Amygdala (tissue), 56 donors: ENCODE measurements at places on chromosomes 6 and 20.

DNA sequence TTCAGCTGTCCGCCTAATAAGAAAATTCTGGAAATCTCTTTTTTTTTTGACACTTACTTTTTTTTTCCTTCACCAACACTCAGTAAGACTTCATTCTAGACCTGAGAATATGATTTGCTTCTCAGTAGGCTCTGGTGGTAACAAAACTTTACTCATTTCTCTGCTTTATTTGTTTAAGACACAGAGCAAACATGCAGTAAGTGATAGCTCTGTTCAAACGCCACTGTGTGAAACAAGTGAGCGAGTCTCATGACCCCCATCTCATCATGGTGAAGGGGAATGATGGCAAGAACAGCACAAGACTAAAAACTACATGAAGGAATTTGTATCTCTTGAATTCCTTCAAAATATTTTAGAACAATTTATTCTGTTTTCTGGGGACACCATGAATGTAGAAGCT, 541.6 kb upstream of the POU3F2 start:
- DNase-seq = no peak

DNA sequence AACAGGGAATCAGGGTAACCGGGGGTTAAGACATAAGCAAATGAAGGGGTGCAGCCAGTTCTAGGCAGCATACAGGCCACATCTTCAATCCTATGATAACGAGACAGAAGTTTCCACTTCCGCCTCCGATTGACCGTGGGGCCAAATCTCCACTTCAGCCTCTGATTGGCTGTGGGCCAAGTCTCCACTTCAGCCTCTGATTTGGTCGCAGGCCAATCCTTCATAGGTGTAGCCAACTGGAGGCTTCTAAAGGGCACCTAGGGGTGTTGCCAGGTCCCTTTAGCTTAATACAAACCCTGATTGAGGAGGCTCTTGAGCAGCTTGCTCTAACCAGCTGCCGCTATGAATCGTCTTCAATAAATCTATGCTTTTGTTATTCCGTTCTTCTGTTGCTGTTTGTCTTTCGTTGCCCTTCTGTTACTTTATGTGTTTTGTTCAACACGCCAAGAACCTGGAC, 2.1 kb upstream of the ERGIC3 start:
- DNase-seq = no peak

DNA sequence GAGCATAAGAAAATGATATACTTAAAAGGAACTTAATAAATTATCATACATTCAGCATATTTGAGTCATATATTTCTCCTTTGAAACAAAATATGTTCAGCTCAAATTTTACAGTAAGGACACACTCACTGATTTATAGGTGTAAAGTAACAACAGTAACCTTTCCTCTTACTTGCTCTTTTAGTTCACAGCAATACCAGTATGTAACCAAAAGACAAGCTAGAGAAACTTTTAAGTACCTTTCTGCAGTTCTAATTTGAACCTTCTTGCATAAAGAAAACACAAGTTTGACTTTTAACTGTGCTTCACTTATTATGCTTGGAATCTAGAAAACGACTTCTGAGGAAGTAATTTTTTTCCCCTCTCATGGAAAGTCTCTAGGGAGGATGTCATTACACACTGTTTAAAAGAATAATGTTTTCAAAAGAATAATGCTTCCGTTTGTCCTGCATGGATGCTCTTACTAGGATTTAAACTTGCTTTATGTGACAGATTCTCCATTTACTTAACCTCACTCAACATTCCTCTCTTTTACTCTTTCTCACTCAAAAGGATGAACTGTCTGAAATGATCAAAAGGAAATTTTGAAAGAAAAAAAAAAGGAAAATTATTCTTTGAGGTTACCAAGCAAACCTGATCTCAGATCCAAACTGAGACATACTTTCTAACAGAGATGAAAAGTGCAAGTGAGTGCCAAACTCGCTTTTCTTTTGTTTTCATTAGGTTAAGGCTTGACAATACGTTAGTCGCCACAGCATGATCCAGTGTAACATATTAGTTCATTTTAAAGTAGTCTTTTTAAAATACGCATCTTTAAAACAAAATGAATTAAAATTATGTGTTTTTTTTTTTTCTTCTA, 22.4 kb upstream of the CALHM6 start:
- no peak for DNase-seq

- DNase-seq = no peak
Measured at GRCh38 chr6:139927742-139928305, 553.4 kb upstream of the CITED2 start.

GRCh38 chr6:118876814-118877213, 17.1 kb upstream of the ASF1A start:
- DNase-seq = no peak

- DNase-seq = no peak
Measured at GRCh38 chr6:64477391-64477790, 841.8 kb downstream of the PHF3 start.

- DNase-seq = no peak
Measured at GRCh38 chr6:159830501-159831372, 30.7 kb downstream of the PNLDC1 start.
